Left ventricle myocardium superior (tissue), 1 donor: ENCODE measurements at places on chromosomes 1 and 21.

DNA sequence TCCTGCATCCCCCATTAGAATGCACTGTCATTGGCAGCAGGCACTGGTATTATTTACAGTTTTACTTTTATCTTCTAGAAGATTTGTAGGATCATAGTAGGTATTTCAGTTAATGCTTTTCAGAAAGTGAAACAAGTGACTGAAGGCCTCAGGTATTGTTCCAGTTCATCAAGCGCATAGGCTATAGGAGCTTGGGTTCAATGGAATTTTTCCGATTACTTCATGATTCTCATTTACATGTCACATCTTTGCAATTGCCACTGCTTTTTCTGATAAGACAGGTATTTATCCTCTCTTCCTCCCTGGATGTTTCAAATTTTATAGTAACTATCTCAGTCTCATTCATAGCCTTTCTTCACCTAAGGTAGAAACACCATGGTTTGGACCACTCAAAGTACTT is 161.3 kb downstream of the NTPCR start:
- no peak for DNase-seq

GRCh38 chr1:154330669-154331068 is 5.3 kb downstream of the ATP8B2 start:
- DNase-seq = no peak

GRCh38 chr1:198638894-198639635 is at the start of gene PTPRC:
TSS of gene PTPRC (plus strand) at chr1:198639040. CDS start at chr1:198639269, 229 bp downstream.
- no peak for DNase-seq

GRCh38 chr1:155131856-155132255 is 3.8 kb upstream of the SLC50A1 start:
- DNase-seq = no peak

GRCh38 chr1:89512996-89513720 is 11.5 kb upstream of the LRRC8B start:
- DNase-seq = no peak

DNA sequence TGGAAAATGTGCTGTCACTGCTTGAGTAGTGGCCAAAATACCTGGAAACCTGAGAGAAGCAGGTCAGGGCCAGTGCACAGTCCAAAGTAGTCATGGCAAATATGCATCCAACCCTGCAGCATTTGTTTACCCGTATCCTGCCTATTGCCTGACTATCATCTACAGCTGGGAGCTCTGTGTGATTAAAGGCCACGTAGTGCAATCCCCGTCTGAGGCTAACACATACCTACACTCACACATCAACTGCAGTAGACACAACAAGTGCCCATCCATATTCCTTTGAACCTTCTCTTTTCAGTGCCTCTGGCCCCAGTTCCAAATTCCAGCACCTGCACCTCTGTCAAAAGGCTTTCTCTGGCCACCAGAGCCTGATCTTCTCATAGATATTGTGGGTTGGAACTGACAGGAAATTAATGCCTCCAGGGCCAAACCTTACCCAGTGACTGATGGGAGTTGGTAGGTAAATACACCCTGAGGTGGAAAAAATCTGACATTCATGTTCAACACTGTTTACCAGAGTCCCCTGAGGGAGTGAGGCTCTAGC is 383.0 kb downstream of the SETD4 start:
- no peak for DNase-seq

- no peak for DNase-seq
Measured at GRCh38 chr1:87495147-87495546, 166.5 kb downstream of the LMO4 start.

DNA sequence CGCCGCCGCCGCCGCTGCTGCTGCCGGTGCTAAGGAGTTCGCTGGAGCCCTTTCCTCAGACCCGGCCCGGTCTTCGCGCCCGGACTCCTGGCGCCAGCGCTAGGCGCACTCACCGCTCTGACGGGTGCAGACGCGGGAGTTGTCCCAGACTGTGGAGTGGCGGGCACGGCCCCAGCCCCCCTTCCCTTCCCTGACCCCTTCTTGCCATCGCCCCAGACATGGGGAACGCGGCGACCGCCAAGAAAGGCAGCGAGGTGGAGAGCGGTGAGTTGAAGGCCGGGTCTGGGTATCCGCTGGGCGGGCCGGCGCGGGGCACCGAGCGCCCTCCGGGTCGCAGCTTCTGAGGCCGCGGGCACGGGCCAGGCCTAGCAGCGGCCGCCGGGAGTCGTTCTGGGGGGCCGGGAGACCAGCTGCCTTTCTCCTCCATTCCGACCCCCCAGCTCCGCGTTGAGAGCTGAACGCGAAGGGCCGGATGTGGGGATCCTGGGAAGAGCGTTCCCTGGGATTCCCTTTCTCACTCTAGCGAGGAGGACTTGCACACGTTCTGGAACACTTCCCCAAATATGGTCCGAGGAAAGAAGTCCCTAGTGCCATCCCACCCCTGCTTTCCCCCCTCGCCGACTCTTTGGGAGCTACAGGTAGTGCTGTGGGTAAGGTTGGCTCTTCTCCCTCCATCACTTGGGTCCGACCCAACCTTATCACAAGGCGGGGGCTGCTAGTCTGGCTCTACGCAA is 65.8 kb upstream of the PRKACB start:
- no peak for DNase-seq

- DNase-seq = no peak
Measured at GRCh38 chr1:67472056-67472455, 41.9 kb upstream of the SERBP1 start.
